ENCODE measurements at places on chromosomes 5 and 9. TPM values are rescaled to one million over a fixed set of nuclear protein-coding genes. Genes with fewer than 3 reads are reported as not detected.

ACOT12 gene
- total RNA-seq: not detected

YTHDC2 gene
- 34.4 TPM for total RNA-seq

MAP1B gene
- total RNA-seq: 109 TPM

FOXD4 gene
- total RNA-seq: 0.09 TPM

PCDHB9 gene
- total RNA-seq: 0.28 TPM

CYSTM1 gene
- total RNA-seq: 13.3 TPM

ALDOB gene
- not detected for total RNA-seq

FOXI1 gene
- total RNA-seq: not detected

ARID3C gene
- total RNA-seq: 0.09 TPM

RANBP17 gene
- 12.4 TPM for total RNA-seq

TEX48 gene
- total RNA-seq: not detected

QRFP gene
- total RNA-seq: not detected

SPACA9 gene
- 1.4 TPM for total RNA-seq

MZB1 gene
- total RNA-seq: 0.09 TPM

EPB41L4A gene
- total RNA-seq: 13.4 TPM

PCDHGA12 gene
- 4.8 TPM for total RNA-seq

RAB3C gene
- not detected for total RNA-seq

ACSL6 gene
- 0.47 TPM for total RNA-seq

RNF183 gene
- not detected for total RNA-seq

SPARC gene
- 628 TPM for total RNA-seq

ADGRV1 gene
- 0.56 TPM for total RNA-seq

C9orf153 gene
- total RNA-seq: 0.09 TPM

LRRC19 gene
- not detected for total RNA-seq

LHX2 gene
- total RNA-seq: not detected

PLAA gene
- total RNA-seq: 48.0 TPM

OCLN gene
- total RNA-seq: 4.1 TPM

PCDHGA2 gene
- 0.90 TPM for total RNA-seq

MELK gene
- 13.8 TPM for total RNA-seq

PDCD1LG2 gene
- total RNA-seq: 11.7 TPM

TMC1 gene
- 2.1 TPM for total RNA-seq

ANKRD18A gene
- total RNA-seq: 0.75 TPM

CYLC2 gene
- not detected for total RNA-seq

ZNF883 gene
- total RNA-seq: 0.09 TPM

INSL4 gene
- not detected for total RNA-seq

DOK3 gene
- total RNA-seq: 2.5 TPM

FER gene
- total RNA-seq: 19.6 TPM

VCAN gene
- total RNA-seq: 9.6 TPM

LURAP1L gene
- 3.9 TPM for total RNA-seq

CPEB4 gene
- total RNA-seq: 14.0 TPM

MAMDC2 gene
- 10.2 TPM for total RNA-seq

NMUR2 gene
- total RNA-seq: not detected

SPATA31D1 gene
- not detected for total RNA-seq

PHYHD1 gene
- total RNA-seq: 0.27 TPM

GZMA gene
- not detected for total RNA-seq

HMCN2 gene
- under 0.01 TPM for total RNA-seq

PCDHA8 gene
- 0.09 TPM for total RNA-seq

CNTFR gene
- total RNA-seq: not detected

FCN2 gene
- not detected for total RNA-seq

SPINK4 gene
- not detected for total RNA-seq

NUTM2G gene
- not detected for total RNA-seq
